ENCODE measurements at places on chromosomes 5 and 9.

DNA sequence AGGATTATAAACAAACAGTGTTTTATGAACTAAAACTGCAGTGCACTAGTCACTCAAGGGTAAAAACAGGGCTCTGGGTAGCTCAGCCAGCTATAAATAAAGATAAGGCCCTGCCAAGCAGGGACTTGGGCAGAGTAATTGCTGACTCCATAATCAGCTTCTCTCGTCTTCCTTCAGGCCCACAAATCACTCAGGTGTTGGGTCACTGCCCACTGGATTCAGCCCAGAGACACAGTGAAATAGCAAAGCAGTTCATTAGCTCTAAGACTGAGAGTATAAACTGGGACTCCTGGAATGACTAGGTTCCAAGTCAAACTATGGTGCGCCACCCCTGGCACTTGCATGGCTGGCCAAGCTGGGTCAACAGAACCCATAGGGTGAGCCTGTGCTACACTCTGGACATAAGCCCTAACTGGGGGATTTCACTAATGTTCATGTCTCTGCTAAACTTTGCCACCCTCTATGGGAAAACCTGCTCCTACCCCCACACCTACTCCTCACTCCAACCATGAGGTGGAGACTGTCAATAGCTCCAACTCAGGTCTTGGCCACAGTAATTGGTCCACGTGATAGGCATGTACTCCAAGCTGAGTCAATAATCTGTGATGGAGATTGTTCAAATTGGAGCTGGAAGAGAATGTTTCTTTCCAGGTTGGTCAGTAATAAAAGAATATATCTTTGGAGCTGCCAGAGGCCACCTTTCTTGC, 158.5 kb downstream of the SLIT3 start:
- DNase-seq: no peak

GRCh38 chr9:111821006-111821528, 26.3 kb upstream of the SHOC1 start:
- no peak for DNase-seq

DNA sequence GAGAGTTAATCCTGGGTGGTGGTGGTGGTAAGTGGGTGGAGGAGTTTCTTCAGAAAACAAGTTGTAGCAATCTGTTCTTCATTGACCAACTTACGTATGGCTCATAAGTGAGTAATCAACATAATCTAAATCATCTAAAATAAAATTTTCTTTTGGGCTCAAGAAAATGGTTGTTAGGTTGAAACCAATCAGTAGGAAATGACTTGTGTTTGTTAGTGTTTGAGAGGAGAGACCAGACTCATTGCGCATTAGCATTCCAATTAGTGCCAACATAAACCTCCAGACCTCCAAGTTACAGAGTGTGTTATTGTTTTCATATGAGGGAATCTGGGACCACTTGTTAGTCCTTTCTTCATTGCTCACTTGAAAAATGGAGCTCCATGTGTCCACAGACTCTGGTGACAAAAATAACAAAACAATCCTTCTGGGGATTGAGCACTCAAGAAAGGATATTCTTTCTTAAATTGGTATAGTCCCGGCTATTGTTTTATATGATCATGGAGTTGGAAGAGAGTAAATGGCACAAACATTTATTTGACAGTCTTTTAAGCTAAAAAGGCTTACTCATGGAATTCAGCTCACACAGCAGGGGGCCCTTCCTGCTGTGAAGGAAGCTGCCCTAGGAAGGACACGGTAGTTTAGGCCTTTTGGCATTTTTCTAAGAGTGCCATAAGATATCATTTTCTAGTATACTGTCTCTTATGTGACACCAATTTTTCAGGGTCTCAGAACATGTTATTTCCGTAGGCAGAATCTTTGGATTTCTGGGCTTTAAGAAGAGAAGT, 441.1 kb downstream of the EBF1 start:
- DNase-seq: no peak

DNA sequence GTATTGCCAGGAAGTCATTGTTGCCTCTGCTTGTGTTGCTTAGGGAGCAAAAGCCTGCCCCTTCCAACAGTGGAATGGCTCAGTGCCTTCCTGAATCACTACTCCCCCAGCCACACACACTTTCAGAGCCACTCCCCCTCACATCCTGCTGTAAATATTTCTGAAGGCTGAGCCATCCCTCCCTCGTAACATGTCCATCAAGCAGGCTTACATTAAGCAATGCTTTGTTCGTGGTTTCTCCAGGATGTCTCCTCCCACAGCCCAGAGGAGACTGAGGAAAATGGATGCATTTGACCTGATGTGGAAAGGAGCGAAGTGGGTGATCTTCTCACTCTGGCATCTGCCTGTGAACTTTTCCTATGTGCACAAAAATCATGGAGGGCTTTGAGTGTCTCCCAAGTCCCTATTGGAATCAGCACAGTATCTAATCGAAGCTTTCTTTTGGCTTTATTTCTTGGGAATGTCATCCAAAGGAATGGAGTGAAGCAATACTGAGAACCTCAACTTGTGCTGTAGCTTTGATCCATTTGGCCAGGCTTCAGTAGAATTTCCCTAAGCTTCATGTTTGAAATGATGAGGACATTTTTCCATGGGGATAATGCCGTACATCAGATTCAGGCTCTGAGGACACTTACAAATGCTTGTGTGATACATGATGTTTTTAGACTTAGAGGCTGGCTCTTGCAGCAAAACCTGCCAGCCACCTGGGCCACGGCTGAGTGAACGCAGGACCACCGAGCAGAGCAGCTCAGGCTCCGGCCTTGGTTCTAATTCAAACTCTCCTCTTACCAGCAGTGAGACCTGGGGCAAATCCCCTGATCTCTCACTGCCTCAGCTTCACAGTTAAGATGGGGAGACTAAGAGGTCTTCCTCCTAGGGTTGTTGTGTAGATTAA, 389.1 kb downstream of the ENC1 start:
- DNase-seq: no peak

DNA sequence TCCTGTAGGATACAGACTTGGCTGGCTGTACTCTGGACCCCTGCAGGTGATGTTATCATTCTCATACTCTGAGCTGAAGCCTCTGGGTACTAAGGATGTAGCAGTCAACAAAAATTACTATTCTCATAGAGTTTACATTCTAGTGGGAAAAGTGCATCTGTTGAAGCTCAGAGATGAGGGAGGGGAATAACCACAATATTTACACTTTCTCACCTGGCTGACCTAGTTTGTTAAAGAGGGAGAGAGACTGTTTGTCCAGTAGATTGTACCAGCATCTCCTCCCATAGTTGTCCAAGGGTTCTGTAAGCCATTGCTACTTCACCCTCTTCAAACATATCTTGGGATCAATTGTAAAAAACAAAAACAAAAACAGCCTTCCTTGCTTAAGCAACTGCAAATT, 33.8 kb upstream of the CHD1 start:
- no peak for DNase-seq

DNA sequence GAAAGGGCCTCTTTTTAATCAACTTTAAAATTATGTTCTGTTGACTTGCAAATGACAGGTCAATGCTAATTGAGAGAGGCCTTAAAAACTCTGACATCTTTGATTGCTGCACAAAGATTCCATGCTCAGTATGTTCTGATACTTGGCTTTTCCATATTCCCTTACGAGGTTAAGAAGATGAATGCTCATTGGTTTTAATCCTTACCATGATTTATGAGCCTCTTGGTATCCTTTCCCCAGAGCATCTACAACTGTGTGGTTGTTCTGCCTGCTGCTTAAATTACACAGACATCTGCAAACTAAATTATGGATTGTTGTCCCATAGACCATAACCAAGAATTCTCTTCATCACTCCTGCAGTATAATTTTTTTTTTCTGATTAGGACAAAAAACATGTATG, 352.6 kb downstream of the CDH12 start:
- no peak for DNase-seq

GRCh38 chr5:168585119-168585856, 6.1 kb upstream of the PANK3 start:
- DNase-seq: peak; percentile 7

DNA sequence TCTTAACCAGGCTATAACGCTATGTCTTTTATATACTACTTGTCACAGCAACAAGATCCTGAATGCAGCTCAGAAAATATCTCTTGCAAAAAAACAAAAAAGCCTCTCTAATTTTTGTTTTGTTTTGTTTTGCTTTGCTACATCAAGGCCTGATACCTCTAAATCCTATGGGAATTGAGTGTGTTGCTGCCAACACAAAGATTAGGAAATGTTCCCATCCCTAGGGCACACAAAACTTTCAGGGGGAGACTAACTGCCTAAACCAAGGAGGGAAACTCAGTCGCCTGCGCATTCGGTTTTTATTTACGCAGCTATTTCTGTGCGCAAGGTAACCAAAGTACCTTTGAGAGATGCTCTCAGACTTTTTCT, 1.7 kb downstream of the SSBP2 start:
- peak; percentile 25 for DNase-seq
